ENCODE measurements at places on chromosomes 11 and 22.

DNA sequence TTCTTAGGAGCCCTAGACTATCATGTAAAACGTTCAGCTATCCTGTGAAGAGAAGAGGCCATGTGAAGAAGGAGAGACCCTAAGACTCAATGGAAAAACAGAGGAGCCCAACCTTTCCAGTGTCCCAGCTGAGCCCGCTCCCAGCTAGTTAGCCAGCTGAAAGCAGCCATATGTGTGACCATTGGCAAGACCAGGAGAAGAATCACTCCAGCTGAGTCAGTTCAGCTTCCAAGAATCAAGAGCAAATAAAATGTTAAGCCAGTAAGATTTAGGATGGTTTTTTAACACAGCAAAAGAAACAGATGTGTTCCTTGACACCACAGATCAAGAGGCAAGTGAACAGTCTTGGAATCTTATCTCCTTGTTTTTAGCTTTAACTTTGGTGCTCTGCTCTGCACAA lies 108.0 kb downstream of the CCDC81 start:
- DNase-seq, result no peak

GRCh38 chr11:36419791-36420424 lies 90.2 kb downstream of the TRAF6 start:
- no peak for DNase-seq

- no peak for DNase-seq
Observed at GRCh38 chr11:29051935-29052334, 943.7 kb downstream of the METTL15 start.

- no peak for DNase-seq
Observed at GRCh38 chr22:17890245-17890671, 116.0 kb upstream of the BID start.

DNA sequence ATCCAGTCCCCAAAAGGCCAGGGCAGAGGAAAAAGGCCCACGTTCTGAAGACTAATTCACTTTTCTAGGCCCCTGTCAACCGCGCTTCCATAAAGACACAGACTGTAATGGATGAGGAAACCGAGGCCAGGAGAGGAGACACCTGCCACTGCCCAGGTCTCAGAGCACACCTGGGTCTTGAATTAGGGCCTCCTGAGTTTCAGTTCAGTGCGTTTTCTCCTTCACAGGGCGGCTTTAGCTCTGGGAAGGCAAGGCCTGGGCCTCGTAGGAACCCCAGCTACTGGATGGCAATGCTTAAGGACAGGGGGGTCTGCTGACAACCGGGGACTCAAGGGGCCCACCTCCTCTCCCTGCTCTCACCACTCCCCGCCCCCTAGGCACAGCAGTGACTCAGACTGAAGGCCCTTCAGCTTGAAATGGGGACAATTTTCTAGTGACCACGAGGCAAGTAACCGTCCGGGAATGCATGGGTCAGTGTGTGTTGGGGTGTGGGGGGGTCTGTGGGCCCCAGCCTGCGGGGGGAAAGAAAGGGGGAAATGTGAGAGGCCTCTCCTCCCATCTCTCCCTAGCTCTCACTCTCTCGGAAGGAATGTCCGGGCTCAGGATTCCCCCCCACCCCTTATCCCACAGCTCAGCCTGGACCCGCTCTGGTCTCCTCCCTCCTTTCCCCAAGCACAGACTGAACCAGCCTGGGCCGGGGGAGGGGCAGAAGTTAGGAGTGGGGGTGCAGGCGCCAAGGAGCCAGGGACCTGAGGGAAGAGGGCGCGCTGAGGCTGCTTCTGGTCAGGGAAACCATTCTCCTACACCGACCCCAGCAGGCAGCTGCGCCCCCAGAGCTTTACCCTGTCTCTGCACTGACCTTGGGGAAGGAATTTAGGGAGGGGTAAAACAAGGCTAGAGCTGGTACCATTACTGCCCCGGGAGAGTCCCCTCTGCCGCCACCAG lies 17.2 kb downstream of the CREB3L1 start:
- DNase-seq, result no peak

DNA sequence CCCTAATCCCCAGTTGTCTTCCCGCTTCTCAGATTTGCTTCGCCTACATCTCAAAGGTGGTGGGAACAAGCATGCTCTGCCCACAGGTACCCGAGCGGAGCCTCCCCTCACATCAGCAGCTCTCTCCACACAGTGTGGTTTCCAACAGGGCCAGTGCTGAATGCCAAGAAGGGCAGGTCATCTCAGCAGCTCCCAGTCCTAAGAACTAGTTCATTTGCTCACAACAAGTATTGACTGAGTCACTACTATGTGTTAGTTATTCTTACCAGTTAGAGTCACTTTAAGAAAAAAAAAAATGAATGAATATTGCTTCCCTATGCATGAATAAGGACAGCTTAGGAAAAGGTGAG lies 66.2 kb downstream of the THAP12 start:
- DNase-seq, result no peak

All from foreskin melanocyte (primary cell).